NCI-H2081 (cell line): ENCODE measurements at places on chromosomes 2 and 18.

- no peak for DNase-seq
Measured at GRCh38 chr2:127651971-127652550, 6.1 kb downstream of the GPR17 start.

DNA sequence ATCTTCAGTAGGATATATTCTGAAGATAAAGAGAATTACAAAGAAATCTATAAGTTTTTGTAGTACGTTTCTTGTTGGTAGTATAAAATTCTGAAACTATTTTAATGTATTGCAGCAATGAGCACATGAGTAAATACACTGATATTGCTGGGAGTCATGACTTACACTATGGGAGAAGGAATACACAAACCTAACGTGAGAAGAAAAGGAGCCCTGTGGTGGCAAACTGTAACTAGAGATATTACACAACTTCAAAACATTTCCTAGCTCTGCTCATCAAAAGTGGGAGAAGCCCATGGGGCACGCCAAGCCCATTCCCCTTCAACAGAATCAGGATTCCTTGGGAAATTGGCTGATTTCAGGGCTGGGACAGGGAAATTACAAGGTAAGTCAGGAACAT, 20.5 kb downstream of the SPIRE1 start:
- DNase-seq: no peak

DNA sequence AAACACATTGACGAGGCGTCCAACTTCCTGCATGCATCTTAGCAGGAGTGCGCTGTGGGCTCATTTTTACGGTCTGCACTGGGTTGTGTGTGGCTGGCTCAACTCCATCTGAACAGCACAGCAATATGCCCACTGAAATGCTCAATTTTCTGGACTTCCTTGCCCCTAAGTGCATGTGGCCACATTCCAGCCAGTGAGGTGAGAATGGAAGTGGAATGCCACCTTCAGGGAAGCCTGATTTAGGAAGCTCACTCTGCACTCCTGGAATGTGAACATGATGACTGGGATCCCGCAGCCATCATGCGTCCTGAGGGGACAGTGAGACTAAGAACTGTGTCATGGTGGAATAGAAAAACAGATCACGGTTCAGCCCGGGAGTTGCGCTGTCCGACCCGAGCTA, 76.2 kb downstream of the PSMG2 start:
- no peak for DNase-seq

- DNase-seq: no peak
Measured at GRCh38 chr18:37042381-37042780, 213.5 kb downstream of the KIAA1328 start.

DNA sequence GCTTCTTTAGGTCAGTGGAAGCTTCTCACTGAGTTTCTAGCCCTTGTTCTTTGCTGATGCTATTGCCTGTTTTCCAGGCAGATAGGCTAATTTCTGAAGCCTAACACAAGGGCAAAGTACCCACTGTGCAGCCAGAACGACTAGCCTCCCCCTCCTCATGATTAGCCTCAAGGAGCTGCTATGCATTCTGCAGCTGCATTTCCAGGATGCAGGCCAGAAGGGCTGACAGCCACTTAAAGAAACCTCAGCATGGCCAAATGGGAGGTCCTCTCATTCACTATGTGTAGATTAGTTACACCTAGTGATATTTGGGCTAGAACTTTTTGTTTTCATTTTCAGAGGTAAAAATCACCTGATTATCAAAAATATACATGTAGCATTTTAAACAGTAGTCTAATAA, 216.0 kb downstream of the RAD51AP2 start:
- no peak for DNase-seq

GRCh38 chr2:241314226-241315092, 1.0 kb downstream of the HDLBP start:
- DNase-seq: peak; percentile 55
